ENCODE measurements at places on chromosomes 13 and 19.

DNA sequence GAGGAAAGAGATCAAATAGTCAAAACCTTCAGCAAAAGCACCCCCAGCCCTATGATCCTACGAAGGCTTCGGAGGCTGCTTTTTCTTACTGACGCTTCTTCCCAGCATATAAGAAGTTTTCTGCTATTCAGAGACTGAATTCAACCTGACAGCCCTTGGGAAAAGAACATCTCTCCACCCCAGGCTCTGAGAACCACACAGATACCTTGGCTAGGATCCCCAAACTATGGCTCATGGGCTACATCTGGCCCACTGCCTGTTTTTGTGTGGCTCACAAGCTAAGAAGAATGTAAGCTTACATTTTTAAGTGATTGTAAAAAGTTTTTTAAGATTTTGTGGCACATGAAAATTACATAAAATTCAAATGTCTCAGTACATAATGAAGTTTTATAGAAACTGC, 3.0 kb downstream of the SLC15A1 start:
- DNase-seq: no peak

- no peak for DNase-seq
Measured at GRCh38 chr13:75544681-75545330, 4.8 kb upstream of the UCHL3 start.

- no peak for DNase-seq
Measured at GRCh38 chr19:12987781-12988180, 7.5 kb upstream of the NFIX start.

DNA sequence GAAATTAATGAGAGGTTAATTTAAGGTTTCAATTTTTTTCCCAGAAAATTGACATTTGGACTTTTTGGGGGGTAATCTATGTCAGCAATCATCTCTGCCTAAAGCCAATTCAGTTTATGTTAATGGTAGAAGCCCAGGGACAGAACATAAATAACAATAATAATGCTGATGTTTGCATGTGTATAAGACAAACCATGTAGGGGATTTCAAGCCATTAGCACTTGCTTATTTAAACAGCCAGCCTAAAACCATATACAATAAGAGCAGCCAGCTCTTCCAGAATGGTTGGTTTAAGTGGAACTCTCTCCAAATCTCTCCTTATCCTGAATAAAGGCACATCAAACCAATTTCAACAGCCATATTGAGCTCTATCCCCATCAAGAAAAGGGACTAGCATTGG, 7.0 kb upstream of the FOXO1 start:
- DNase-seq: no peak

GRCh38 chr19:1357531-1358109, 26.1 kb upstream of the NDUFS7 start:
- no peak for DNase-seq

DNA sequence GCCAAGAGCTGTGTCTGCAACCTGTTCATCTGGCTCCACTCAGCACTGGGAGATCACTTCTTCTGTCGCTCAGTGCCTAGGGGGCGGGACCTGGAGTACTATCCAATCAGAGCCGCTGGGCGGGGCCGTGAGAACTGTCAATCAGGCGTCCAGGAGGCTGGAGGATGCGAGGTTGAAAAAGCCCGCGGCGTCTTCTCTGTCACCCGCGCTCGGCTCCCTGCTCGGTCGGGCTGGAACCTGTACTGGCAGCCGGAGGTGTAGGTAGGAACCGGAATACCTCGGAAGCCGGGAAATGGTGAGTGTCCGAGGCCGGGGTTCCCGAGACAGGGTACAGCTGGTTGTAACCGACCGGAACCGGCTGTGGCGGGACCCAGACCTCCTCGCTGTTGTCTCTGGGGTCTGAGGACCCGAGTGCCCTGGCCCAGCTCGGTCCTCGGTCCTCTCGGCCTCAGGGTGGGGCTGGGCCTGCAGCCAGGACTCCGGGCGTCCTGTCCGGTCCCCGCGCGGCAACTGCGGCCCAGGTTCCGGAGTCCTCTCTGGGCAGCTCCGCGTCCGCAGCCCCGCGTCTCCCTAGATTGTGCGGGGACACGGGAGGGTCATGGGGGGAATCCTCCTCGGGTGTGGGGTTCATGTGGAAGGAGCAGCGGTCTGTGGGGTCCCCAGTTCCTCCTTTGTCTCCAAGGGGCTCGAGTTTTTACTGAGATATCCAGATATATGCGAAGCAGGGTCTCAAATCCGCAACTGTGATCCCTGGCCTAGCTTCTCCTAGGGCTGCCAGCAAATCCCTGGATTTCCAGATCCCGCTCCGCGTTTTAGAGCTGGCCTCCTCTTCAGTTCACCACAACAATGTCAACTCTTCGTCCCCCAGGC, 42.6 kb downstream of the ZNF627 start:
- DNase-seq: peak; percentile 96

DNA sequence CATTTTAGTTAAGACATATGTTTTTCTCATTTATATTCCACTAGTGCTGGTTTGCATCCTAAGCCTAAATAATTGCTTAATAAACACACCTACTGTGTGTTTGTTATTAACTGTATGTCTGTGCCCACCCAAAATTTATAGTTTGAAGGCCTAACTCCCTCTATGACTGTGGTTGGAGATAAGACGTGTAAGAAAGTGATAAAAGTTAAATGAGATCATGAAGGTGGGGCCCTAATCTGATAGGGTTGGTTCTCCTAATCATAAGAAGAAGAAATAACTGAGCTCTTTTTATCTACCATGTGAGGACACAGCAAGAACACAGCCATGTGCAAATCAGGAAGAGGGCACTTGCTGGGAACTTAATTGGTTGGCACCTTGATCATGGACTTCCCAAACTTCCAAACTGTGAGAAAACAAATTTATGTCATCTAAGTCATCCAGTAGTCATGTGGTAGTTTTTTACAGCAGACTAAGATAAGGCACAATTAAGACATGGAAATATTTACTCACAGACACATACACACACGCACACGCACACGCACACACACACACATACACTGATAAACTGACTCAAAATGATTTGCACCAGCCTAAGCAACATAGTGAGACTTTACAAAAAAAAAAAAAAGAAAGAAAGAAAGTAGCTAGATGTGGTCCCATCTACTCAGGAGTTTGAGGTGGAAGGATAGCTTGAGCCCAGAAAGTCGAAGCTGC, 662.1 kb downstream of the PCDH9 start:
- no peak for DNase-seq

DNA sequence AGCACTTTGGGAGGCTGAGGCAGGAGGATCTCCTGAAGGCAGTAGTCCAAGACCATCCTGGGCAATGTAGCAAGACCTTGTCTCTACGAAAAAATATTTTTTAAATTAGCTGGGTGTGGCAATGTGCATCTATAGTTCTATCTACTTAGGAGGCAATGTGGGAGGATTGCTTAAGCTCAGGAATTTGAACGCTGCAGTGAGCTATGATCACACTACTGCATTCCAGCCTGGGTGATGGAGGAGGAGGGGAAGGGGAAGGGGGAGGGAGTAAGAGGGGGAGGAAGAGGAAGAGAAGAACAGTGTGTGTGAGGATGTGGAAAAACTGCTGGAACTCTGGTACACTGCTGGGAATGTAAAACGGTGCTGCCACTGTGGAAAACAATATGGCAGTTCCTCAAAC, 9.2 kb upstream of the CLIP3 start:
- peak; percentile 40 for DNase-seq

GRCh38 chr19:19559931-19560330, 21.9 kb downstream of the CILP2 start:
- DNase-seq: no peak

- no peak for DNase-seq
Measured at GRCh38 chr19:5246554-5247155, 94.0 kb downstream of the PTPRS start.

DNA sequence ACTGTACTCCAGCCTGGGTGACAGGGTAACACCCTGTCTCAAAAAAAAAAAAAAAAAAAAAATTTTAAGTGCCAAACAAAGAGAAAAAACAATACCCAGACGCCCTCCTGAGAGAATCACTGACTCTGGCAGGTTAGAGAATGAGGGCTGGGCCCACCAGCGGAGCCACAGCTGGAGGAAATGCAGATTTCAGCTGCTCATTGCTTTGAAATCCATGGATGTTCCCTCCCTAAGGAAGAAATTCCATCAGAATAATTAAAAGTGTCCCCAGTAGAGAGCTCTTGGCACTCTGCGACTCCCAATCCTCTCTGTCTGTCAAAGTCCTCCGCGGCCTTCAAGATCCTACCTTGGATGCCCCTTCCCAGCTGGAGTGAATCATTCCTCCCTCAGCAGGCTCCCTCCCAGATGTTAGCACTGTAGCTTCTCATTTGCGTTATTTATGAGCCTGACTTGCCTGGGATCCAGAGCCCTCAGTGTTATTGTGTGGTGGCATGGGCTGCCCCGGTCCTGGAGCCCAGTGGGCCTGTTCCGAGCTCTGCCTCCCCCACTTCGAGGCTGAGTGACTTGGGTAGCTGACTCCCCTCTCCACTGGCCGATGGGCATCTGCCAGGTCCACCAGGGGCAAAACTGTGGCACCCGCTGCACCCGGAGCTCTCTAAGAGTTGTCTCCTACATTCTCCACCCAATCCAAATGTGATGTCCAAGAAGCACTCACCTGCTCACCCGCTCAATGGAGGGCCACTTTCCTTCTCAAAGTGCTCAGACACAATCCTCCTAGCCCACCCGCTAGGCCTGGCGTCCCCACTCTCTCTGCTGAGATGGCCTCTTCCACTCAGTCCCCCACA, 47.0 kb downstream of the SERP2 start:
- DNase-seq: no peak

- peak; percentile 13 for DNase-seq
Measured at GRCh38 chr13:53137779-53138178, 109.2 kb downstream of the OLFM4 start.

GRCh38 chr13:24232037-24232436, 71.5 kb downstream of the SPATA13 start:
- no peak for DNase-seq

GRCh38 chr13:79675931-79676660, 195.1 kb downstream of the NDFIP2 start:
- no peak for DNase-seq

DNA sequence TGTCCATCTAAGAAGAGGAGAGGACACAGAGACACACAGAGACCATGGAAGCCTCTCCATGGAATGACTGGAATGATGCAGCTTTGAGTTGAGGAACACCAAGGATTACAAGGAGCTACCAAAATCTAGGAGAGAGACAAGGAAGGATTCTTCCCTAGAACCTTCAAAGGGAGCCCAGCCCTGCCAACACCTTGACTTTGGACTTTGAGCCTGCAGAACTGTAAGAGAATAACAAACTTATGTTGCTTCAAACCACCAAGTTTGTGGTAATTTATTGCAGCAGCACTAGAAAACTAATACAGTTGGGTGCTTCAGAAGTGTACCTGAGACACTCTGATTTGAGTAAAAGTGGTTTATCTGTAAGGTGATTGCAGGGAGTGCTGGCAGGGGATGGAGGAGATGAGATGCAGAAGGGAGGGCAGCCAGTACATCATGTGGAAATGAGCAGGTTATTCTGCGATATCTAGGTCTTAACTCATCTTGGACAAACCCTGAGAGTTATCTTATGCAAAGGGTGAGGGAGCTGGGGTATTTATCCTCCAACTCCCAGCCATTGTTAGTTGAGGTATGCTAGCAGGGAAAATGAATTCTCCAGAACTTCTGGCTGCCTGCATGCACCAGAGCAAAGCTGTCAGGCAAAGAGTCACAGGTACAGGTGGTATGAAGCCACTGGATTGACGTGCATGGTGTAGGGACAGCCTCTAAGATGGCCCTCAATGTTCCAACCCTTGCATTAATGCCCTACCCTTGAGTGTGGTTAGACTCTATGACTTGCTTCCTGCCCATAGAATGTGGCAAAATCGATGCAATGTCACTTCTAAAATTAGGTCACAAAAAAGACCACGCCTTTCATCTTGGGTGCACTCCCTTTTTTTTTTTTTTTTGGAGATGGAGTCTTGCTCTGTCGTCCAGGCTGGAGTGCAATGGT, 31.3 kb upstream of the ADGRL1 start:
- DNase-seq: no peak

- no peak for DNase-seq
Measured at GRCh38 chr19:11400798-11401197, 16.7 kb upstream of the EPOR start.

DNA sequence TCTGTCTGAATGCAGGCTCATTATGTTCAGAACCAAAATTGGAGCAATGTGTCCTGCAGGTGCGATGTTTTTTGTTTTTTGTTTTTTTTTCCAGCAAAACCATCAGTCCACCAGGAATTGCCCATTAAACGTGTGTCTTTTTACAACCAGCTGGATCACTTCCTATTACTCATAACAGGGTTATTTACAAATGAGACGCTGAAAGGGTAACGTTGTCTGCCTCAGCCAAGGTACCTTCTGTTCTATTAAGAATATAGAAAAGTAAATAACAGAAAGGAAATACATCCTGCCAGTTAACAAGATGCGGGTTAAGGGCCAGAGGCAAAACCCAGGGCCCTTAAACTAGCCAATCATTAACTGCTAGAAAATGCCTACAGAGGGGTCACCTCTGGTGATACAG, 590.4 kb downstream of the TBC1D4 start:
- no peak for DNase-seq

- DNase-seq: no peak
Measured at GRCh38 chr19:2234996-2235380, 1.1 kb downstream of the PLEKHJ1 start.

DNA sequence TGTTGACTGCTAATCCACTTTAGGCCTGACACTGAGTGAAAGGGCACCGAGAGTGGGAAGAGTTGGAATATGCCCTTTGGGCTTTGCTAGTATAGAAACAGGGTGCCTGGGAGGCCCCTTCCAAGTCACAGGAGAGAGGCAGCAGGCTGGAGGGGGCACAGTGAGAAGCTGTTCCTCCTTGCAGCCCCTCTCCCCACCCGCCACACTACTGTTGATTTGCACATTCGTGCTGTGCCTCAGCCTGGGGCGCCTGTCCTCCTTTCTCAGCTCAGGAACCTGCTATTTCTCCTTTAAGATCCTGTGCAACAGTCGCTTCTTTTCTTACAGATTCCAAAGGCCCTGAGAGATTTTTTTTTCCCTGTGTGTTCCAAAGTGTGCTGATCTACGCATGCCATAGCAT, 2.8 kb upstream of the B3GLCT start:
- no peak for DNase-seq

GRCh38 chr13:81986308-81986707, 1645.4 kb upstream of the SPRY2 start:
- no peak for DNase-seq

GRCh38 chr19:7678971-7679751, 1.5 kb upstream of the TRAPPC5 start:
- peak; percentile 50 for DNase-seq

- DNase-seq: no peak
Measured at GRCh38 chr13:97254816-97255215, 32.7 kb downstream of the MBNL2 start.

GRCh38 chr19:39212375-39212742, 8.3 kb upstream of the SYCN start:
- DNase-seq: peak; percentile 49

DNA sequence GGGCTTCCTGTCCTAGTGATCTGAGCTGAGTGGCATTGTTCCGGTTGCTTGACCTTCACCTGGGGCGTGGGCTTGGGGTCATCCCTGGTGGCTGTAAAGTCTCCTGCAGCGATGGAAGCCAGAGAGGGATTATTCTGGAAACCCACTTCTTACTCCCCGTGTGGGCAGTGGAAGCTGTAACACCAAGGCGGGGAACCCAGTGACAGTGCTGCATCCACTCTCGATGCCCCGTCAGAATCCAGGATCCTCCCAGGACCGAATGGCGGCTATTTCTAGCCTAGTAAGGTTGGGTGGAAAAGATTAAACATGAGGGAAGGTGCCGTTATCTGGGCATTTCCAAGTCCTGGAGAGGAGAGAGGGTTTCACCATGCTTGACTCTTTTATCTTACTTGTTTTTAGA, 280.6 kb downstream of the ZNF536 start:
- no peak for DNase-seq

Measured in suppressor macrophage treated with lipopolysaccharide for 4 hours (primary cell).